CD4-positive, alpha-beta T cell (primary cell): ENCODE measurements at places on chromosomes 4 and X.

- no peaks in the 10 kb centered on the region for H3K27me3 ChIP-seq
- H3K4me1 ChIP-seq: peaks cover 23% of the 10 kb centered on the region
Observed at GRCh38 chrX:118355225-118355920, 9.5 kb downstream of the WDR44 start.

DNA sequence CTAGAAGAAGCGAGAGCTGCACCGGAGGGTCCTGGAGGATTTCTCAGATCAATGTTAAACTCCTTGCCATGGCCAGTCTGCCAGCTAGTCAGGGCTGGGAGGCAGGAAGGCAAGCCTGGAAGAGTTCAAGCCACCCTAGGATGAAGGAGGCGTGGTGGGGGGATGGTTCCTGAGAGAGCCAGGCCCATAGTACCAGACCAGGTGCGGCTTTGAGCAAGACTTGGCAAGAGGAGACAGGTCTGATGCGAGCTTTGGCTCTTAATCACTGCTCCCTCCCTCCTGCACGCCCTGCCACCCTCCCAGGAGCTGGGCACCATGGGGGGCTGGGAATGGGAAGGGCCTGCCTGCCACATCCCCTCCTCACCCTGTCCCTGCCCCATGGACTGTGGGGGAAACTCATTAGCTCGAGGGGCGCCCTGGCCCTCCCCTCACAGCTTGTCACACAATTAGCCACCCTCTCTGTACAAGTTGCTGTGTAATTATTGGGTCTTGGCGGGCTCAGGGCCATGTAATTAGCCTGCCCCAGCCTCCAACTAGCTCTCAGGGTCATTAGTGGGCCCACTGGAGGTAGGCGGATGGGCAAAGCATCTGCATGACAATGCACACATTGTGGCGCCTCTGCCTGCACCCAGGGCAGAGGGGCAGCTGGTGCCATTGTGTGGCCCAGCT, 50.3 kb downstream of the EFNB1 start:
- no peak overlapping the region for H3K4me3 ChIP-seq
- no peaks in the 10 kb centered on the region for H3K36me3 ChIP-seq
- no peak for DNase-seq
- no peaks in the 10 kb centered on the region for H3K4me1 ChIP-seq
- H3K27ac ChIP-seq: no peak overlapping the region

- H3K27me3 ChIP-seq: no peaks in the 10 kb centered on the region
- DNase-seq: no peak
- H3K4me1 ChIP-seq: peaks cover 74% of the 10 kb centered on the region
Observed at GRCh38 chr4:152109531-152110509, 349.0 kb upstream of the GATB start.

GRCh38 chrX:7198499-7198898, 50.5 kb upstream of the PUDP start:
- no peaks in the 10 kb centered on the region for H3K36me3 ChIP-seq
- no peak overlapping the region for H3K27ac ChIP-seq
- no peaks in the 10 kb centered on the region for H3K27me3 ChIP-seq
- no peak overlapping the region for H3K4me3 ChIP-seq
- H3K4me1 ChIP-seq: no peaks in the 10 kb centered on the region
- no peak for DNase-seq

DNA sequence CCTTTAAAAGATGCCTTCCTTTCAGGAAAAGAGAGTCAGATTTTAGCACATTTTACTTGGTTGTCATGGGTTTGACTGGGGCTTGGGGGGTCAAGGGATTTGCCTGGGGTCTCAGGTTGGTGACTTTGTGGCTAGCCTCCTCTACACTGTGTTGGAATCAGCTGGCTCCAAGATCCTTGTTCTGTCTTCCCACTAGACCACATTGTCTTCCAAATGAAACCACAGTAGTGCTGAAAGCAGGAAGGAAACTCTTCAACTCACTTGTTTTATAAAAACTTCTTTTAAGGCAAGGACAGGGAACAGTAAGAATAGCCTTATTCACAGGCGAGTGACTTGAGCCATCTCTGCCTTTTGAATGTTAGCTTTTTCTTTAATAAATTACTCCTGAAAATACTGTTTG, 37.0 kb upstream of the OTUD4 start:
- no peaks in the 10 kb centered on the region for H3K27me3 ChIP-seq
- DNase-seq: no peak
- H3K36me3 ChIP-seq: no peaks in the 10 kb centered on the region
- H3K4me3 ChIP-seq: no peak overlapping the region
- no peak overlapping the region for H3K27ac ChIP-seq

- no peaks in the 10 kb centered on the region for H3K4me1 ChIP-seq
- H3K27ac ChIP-seq: no peak overlapping the region
- H3K4me3 ChIP-seq: no peak overlapping the region
- no peaks in the 10 kb centered on the region for H3K27me3 ChIP-seq
- H3K36me3 ChIP-seq: no peaks in the 10 kb centered on the region
- no peak for DNase-seq
Observed at GRCh38 chr4:15488136-15488535, 18.5 kb downstream of the CC2D2A start.

GRCh38 chrX:84363663-84364062, 138.6 kb downstream of the HDX start:
- no peaks in the 10 kb centered on the region for H3K27me3 ChIP-seq
- H3K27ac ChIP-seq: no peak overlapping the region
- H3K36me3 ChIP-seq: no peaks in the 10 kb centered on the region
- DNase-seq: no peak
- no peak overlapping the region for H3K4me3 ChIP-seq

DNA sequence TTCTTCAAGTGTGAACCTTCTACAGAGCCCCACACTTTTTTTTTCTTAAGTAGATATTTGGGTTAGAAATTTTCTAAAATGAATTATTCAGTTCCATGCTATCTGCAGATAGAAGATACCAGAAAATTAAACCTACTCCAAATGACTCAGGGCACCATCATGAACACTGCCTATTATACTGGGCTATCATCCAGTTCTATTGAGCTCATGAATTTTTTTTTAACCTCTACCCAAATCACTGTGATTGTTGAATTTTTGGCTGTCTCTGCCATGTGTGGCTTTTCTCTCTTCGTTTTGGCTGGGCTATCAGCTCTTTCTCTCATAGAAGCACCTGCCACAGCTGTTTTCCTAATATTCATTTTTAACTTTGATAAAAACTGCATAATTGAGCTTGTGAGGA, 31.0 kb upstream of the SLC34A2 start:
- H3K4me1 ChIP-seq: peaks cover 3% of the 10 kb centered on the region
- no peak for DNase-seq
- no peak overlapping the region for H3K27ac ChIP-seq
- H3K36me3 ChIP-seq: no peaks in the 10 kb centered on the region
- no peak overlapping the region for H3K4me3 ChIP-seq
- H3K27me3 ChIP-seq: no peaks in the 10 kb centered on the region

GRCh38 chr4:151792530-151792929, 31.7 kb upstream of the GATB start:
- H3K27ac ChIP-seq: no peak overlapping the region
- H3K4me1 ChIP-seq: no peaks in the 10 kb centered on the region
- no peak for DNase-seq
- no peaks in the 10 kb centered on the region for H3K27me3 ChIP-seq

- H3K27ac ChIP-seq: no peak overlapping the region
- DNase-seq: no peak
- no peaks in the 10 kb centered on the region for H3K4me1 ChIP-seq
- no peaks in the 10 kb centered on the region for H3K36me3 ChIP-seq
- H3K4me3 ChIP-seq: no peak overlapping the region
- H3K27me3 ChIP-seq: no peaks in the 10 kb centered on the region
Observed at GRCh38 chr4:110181890-110182289, 16.5 kb downstream of the ELOVL6 start.

- no peaks in the 10 kb centered on the region for H3K4me1 ChIP-seq
- no peak for DNase-seq
- H3K36me3 ChIP-seq: no peaks in the 10 kb centered on the region
- H3K27ac ChIP-seq: no peak overlapping the region
- H3K27me3 ChIP-seq: peaks cover 3% of the 10 kb centered on the region
- no peak overlapping the region for H3K4me3 ChIP-seq
Observed at GRCh38 chr4:56728512-56728911, 47.4 kb upstream of the HOPX start.

DNA sequence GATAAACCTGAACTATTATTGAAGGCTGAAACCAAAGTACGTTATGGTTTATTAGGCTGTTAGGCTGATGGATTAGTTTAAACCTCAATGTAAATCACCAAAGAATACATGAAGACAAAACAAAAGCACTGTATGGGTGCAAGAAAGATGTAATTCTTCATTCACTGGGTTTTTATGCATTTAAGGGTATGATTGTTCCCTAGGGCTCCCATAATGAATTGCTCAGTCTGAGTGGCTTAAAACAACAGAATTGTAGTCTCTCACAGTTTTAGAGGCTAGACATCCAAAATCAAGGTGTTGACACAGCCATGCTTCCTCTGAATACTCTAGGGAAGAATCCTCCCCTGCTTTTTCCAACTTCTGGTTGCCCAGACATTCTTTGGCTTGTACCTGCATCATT, 222.8 kb downstream of the TENM3 start:
- H3K36me3 ChIP-seq: no peaks in the 10 kb centered on the region
- H3K27ac ChIP-seq: no peak overlapping the region
- no peak overlapping the region for H3K4me3 ChIP-seq
- DNase-seq: no peak

GRCh38 chr4:106369456-106370060, 980 bp upstream of the GIMD1 start:
- DNase-seq: peak; percentile 38
- H3K36me3 ChIP-seq: no peaks in the 10 kb centered on the region
- peaks cover 14% of the 10 kb centered on the region for H3K27me3 ChIP-seq
- H3K4me3 ChIP-seq: no peak overlapping the region
- H3K4me1 ChIP-seq: no peaks in the 10 kb centered on the region

- no peak for DNase-seq
- no peaks in the 10 kb centered on the region for H3K36me3 ChIP-seq
- no peaks in the 10 kb centered on the region for H3K4me1 ChIP-seq
Observed at GRCh38 chrX:103518571-103518970, 718 bp downstream of the RAB40A start.

GRCh38 chrX:136028383-136028984, 43.2 kb downstream of the SLC9A6 start:
- DNase-seq: no peak
- H3K27ac ChIP-seq: no peak overlapping the region
- H3K36me3 ChIP-seq: peaks cover 22% of the 10 kb centered on the region
- no peaks in the 10 kb centered on the region for H3K27me3 ChIP-seq
- no peak overlapping the region for H3K4me3 ChIP-seq

DNA sequence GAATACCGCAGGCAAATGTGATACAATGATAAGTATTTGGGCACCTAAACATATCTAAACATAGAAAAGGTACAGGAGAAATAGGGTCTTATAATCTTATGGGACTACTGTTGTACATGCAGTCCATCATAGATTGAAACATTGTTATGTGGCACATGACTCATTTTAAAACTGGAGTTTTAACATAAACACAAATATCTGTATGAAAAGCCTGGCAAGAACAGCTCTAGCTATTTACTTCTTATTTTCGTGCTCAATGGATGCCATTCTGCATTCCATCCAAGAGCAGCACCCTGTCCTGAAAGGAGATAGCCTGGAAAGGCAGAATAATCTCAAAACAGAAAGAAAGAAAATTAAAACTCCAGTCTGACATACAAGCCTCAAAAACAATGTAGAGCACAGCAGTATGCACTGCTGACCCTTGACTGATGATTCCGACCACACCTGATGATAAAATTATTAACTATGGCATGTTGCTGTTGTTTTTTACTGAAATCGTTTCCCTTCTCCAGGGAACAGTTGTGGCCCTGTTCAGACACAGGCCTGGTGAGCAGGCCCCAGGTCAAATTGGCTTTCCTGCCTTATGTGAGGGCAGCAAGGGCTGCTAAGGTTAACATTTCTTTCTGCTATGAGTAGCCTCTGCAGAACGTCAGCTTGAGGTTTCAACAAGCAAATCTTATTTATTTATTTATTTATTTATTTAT, 152.7 kb downstream of the APBB2 start:
- no peak overlapping the region for H3K27ac ChIP-seq
- H3K27me3 ChIP-seq: no peaks in the 10 kb centered on the region
- no peaks in the 10 kb centered on the region for H3K4me1 ChIP-seq
- H3K36me3 ChIP-seq: no peaks in the 10 kb centered on the region
